ENCODE measurements at places on chromosomes 6 and 20.

DNA sequence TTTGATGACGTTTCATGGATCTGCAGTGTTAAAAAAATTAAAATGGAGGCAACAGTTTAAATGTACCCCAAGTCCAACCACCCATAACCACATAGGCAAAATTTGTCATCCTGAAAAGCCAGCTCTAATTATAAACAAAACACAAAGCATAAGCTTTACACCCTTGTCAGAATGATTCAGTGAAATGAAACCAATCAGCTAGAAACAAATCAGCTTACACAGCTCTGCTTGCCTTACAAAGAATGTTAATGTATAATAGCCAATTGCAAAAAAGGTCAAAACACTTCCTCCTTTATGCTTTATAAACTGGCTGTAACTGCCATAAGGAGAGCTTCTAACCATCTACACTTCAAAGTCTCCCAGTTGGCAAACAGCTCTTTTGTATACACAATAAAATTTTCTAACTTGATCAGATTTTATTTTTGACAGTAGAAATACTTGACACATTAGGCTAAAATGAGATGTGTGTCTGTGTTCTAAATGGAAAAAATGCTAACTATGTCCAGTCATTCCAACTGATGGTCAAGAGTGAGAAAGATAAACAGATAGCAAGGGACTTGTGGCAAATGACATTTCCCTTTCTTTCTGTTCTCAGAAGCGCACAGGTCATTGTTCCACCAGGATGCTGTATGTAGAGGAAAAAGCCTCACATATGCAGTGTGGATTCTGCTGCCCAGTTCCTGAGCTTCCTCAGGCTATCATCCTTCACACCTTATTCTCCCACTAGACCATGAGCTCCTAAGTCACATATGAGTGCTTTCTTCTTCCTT, 344.3 kb upstream of the ID4 start:
- DNase-seq, result no peak

DNA sequence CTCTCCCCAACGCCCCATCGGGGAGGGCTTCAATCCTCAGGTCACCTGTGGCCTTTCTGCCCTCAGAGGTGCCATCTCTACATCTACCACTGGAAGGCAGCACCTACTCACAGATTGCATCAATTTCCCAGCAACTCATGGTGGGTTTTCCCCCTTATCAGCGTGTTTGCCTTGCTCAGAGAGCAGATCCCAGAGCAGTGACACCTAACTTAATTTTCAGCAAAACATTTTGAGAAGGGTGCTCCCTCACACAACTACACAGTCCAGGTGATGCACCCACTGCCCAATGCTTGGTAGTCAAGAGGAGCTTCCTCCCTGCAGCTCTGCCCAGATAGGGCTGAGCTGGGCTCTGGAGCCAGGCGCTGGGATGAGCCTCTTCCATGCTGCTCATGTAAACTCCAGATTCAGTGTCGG, 48.2 kb downstream of the PLG start:
- no peak for DNase-seq

GRCh38 chr20:5735845-5736510, 14.2 kb upstream of the SHLD1 start:
- no peak for DNase-seq

DNA sequence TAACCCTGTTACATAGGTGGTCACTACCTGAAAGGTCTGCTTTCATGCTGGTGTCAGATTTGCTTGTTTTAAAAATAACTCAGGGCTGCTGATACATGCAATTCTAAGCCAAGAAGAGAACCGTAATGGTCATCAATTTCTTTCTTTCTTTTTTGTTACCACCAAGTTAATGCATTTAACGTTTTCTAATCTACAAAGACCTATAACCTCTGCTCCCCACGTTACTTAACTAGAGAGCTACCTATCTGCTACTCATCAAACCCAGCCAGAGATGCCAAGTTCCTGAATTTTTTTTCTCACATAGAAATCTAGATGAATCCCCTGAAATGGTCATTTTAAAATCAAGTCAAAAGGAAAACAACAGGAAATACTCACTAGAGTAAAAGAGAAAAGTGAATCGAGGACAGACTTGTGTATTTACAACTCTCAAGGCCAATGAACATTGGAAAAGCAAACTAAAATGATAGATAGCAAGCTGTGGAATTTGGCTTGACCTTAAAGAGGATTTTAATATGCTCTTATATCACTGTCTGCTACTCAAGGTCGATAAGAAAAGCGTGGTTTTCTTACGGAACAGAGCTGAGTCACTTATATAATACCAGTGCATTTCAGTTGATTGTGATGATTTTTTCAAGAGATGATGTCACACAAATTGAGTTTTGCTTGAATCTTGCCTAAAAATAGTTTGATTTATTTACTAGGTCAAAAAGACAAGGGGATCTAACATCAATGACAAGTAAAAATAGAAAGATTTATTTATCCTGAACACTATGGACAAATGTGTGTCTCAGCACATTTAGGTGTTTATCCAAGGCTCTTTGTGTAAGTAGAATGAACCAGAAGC, 67.9 kb downstream of the SGK1 start:
- no peak for DNase-seq

- no peak for DNase-seq
Measured at GRCh38 chr6:17280552-17281090, 540 bp upstream of the RBM24 start.
